Prostate gland (tissue), 2 donors: ENCODE measurements at places on chromosomes 12 and 14. TPM values are rescaled to one million over a fixed set of nuclear protein-coding genes. Genes with fewer than 3 reads are reported as not detected.

BDKRB1 gene
- total RNA-seq, result not detected

TC2N gene
- 75.8 TPM for total RNA-seq

EDDM3A gene
- total RNA-seq, result not detected

SDR9C7 gene
- not detected for total RNA-seq

SLC39A5 gene
- not detected for total RNA-seq

DNA sequence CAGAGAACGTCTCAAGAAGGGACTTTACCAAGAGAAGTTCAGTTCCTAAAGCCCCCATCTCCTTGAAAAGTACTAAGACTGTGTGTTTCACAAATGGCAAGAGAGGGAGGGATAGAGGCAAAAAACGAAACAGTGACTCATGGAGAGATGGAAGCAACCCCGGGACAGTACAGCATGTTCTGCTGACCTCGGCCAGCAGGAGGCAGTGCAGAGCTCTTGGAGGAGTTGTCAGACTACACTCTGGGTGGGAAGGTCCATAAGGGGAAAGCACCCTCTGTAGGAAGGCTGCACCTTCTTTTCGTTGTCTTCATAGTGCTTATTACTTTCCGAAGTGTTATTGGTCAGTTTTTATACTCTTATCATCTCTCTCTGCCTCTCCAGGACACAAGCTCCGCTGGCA lies 525.2 kb upstream of the CCDC196 start:
- H3K4me1 ChIP-seq, result peaks cover 5% of the 10 kb centered on the region
- H3K36me3 ChIP-seq, result no peaks in the 10 kb centered on the region
- H3K27ac ChIP-seq, result no peak overlapping the region
- H3K27me3 ChIP-seq, result peaks cover 2% of the 10 kb centered on the region
- H3K4me3 ChIP-seq, result no peak overlapping the region

GRCh38 chr14:39109893-39110715 lies 4.0 kb upstream of the GEMIN2 start:
- no peaks in the 10 kb centered on the region for H3K4me1 ChIP-seq
- H3K27ac ChIP-seq, result no peak overlapping the region
- H3K27me3 ChIP-seq, result no peaks in the 10 kb centered on the region
- H3K36me3 ChIP-seq, result no peaks in the 10 kb centered on the region
- no peak for DNase-seq

DNA sequence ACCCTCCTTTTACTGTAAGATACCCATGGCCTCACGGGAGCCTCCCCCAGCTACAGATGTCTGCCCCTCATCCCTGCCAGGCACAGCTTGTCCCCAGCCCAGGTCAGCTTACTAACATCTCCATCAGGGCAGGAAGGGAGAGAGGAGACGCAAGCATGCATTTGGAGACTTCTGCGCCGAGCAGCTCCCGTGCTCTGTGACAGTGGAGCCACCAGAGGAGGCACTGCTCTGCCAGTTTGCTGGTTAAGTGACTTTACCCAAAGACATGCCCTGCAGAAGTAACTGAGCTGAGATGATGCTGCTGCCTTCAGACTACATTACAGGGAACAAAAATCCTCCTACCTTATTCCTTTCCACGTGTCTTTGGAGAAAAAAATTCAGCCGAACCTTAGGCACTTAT lies 133.4 kb downstream of the ESRRB start:
- H3K4me3 ChIP-seq, result no peak overlapping the region
- H3K4me1 ChIP-seq, result no peaks in the 10 kb centered on the region
- no peak overlapping the region for H3K27ac ChIP-seq
- no peak for DNase-seq

DNA sequence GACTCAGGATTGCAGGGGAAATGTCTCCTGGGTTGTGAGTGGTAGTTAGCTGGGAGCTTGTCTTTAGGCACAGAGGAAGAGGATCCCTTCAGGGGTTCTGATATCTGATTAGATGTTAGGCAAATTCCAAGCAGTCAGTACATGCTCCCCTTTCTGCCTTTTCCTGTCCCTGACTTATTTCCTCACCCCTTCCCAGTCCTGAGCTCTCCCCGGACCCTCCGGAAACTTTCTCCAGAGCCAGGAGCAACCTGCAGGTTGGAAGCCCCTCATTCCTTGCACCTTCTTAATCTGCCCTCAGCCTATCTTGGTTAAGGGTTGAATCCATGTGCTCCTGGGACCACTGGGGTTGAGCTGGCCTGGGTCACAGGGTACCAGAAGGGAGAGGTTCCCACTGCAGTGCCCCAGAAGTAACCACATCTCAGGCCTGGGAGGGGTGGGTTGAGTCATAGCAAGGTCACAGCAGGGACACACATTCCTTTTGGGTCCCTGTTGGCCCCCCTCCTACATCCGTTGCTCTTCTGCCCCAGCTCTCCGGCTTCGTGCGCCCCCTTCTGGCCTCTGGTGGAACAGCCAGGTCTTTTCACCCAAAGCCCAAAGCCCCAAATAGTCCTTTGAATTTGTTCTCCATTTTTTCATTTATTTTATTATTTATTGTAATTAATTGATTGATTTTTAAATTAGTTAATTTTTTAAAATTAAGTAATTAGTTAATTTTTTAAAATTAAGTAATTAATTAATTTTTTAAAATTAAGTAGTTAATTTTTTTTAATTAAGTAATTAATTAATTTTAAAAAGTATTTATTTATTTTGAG lies 1.8 kb downstream of the IGFBP6 start:
- peak; percentile 86 for DNase-seq
- H3K4me3 ChIP-seq, result peak overlapping the region; percentile 12

- H3K27ac ChIP-seq, result no peak overlapping the region
- peaks cover 3% of the 10 kb centered on the region for H3K4me1 ChIP-seq
- no peak overlapping the region for H3K4me3 ChIP-seq
- H3K27me3 ChIP-seq, result no peaks in the 10 kb centered on the region
Observed at GRCh38 chr12:110444455-110444854, 5.7 kb downstream of the ARPC3 start.

GRCh38 chr12:30926243-30927221 lies at the start of gene TSPAN11:
TSPAN11 (plus strand) TSS chr12:30926748; CDS start chr12:30953992, 27,244 bp downstream.
- H3K27me3 ChIP-seq, result no peaks in the 10 kb centered on the region
- H3K27ac ChIP-seq, result peak within 1 kb of the TSS; percentile 17
- H3K4me1 ChIP-seq, result no peaks in the 10 kb centered on the region

- no peak for DNase-seq
- no peaks in the 10 kb centered on the region for H3K27me3 ChIP-seq
Observed at GRCh38 chr12:95074766-95075165, 1.3 kb upstream of the NR2C1 start.

- H3K4me1 ChIP-seq, result no peaks in the 10 kb centered on the region
- H3K27ac ChIP-seq, result no peak overlapping the region
- H3K27me3 ChIP-seq, result no peaks in the 10 kb centered on the region
Observed at GRCh38 chr14:32339188-32339587, 10.1 kb downstream of the AKAP6 start.

DNA sequence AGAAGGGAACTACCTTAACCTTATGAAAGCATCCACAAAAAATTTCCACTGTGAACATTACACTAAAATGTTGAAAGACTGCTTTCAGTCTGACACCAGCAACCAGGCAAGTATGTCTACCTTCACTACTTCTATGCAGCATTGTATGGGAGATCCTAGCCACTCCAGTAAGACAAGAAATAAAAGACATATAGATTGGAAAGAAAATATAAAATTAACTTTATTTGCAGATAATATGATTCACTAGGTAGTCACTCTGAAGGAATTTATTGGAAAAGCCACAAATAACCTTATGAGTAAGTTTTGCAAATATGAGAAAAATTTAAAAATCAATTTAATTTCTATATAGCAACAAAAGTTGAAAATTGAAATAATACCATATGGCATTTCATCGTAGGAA lies 172.0 kb downstream of the RERGL start:
- H3K27me3 ChIP-seq, result no peaks in the 10 kb centered on the region
- H3K36me3 ChIP-seq, result no peaks in the 10 kb centered on the region
- no peak overlapping the region for H3K4me3 ChIP-seq
- H3K27ac ChIP-seq, result no peak overlapping the region
- no peak for DNase-seq

- peaks cover 11% of the 10 kb centered on the region for H3K4me1 ChIP-seq
- no peak overlapping the region for H3K4me3 ChIP-seq
- H3K27me3 ChIP-seq, result no peaks in the 10 kb centered on the region
- no peak for DNase-seq
Observed at GRCh38 chr14:26412421-26412820, 185.4 kb downstream of the NOVA1 start.

DNA sequence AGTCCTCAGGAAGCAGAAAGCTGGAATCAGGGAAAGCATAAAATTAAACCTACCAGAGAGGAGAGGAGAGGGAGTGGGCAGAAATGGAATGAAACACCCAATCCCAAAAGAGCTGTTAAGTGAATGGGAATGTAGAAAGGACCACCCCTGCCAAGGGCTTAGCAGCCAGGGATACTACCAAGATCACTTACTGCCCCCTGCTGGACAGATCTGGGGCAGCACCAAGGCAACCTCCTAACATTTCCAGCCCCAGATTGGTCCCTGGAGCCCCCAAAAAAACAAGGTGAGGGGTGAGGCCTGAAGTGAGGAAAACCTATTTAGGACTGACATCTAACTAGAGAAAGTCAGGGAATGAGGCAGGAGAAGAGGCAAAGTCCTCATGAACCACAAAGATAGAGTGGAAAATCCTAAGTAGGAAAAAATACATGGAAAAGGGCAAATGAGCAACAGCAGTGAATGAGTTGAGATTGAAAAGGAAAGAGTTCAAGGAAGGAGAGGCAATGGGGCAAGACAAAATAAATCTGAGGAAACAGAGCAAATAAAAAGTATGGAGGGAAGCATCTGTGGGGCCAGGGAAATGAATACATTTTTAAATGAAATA lies 11.2 kb upstream of the FKBP11 start:
- no peak overlapping the region for H3K4me3 ChIP-seq
- peak; percentile 43 for DNase-seq
- H3K36me3 ChIP-seq, result peaks cover 7% of the 10 kb centered on the region
- H3K4me1 ChIP-seq, result no peaks in the 10 kb centered on the region
- H3K27ac ChIP-seq, result no peak overlapping the region

DNA sequence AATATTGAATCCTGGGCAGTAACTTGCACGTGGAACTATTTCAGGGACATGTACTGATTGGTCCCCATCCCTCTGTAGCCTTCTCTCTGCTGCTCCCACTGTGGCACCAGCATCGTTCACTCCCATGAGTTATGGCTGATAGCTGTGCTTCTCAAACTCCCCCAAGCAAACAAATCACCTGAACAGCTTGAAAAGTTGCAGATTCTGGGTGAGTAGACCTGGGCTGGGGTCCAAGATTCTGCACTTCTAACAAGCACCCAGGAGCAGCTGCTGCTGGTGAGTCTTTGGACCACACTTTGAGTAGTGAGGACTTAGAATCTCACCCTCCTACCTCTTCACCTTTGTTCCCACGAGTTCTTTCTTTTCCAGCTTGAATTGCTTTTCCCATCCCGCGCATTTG lies 49.4 kb upstream of the ZFP36L1 start:
- no peak for DNase-seq
- no peak overlapping the region for H3K4me3 ChIP-seq
- no peak overlapping the region for H3K27ac ChIP-seq
- no peaks in the 10 kb centered on the region for H3K4me1 ChIP-seq
- H3K36me3 ChIP-seq, result no peaks in the 10 kb centered on the region

DNA sequence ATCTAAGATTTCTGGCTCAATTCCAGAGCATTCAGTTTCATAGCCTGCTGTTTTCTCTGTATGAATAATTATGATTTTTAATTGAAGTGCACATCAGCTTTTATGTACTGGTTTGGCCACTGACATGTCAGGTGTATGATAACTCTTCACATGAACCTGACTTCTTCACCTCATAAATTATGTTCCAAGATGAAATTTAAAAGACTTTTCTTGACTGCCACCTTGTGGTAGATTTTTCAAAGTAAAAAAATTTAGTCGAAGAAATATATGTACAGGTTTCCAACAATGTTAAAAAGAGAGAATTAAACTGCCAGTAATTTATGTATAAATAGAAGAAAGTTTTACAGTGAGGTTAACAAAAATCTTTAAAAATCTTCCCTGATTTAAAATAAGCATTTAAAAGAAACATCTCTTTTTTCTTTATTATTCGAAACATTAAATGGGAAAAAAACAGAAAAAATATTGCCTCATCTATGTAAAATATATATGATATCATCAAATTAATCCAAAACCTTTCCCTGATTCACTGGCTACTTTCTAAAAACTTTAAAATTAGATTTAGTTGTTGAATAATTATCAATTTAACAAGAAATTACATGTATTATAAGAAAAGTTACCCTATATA lies 124.9 kb upstream of the ATXN7L3B start:
- DNase-seq, result no peak
- no peak overlapping the region for H3K4me3 ChIP-seq
- no peaks in the 10 kb centered on the region for H3K4me1 ChIP-seq
- no peaks in the 10 kb centered on the region for H3K27me3 ChIP-seq
- H3K36me3 ChIP-seq, result no peaks in the 10 kb centered on the region

DNA sequence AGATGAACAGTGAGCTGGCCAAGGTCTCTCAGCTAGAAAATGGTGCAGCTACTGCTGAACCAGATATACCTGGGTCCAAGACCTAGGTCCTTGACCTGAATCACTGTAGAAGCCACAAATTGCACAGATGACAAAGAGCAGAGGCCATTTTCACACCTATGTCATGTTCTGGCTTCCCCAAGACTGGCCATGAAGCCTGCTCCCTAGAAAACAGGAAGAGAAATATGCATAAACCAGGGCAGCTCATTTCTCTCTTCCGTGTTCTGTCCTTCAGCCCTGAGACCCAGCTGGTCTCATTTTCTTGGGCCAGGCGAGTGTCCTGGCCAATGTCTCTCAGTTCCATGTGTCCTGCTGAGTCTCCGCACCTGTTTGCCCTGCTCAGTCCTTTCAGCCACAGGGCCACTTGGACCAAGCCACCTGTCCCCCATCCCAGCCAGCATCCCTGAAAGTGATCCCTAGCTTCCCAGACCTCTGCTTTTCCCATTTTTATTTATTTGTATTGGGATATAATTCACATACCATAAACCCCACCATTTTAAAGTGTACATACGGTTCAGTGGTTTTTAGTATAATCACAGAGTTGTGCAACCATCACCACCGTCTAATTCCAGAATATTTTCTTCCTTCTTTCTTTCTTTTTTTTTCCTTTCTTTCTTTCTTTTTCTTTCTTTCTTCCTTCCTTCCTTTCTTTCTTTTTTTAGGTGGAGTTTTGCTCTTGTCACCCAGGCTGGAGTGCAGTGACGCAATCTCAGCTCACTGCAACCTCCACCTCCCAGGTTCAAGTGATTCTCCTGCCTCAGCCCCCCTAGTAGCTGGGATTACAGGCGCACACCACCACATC lies 27.0 kb downstream of the P2RX7 start:
- H3K36me3 ChIP-seq, result no peaks in the 10 kb centered on the region
- H3K27ac ChIP-seq, result no peak overlapping the region
- H3K4me3 ChIP-seq, result no peak overlapping the region
- no peaks in the 10 kb centered on the region for H3K27me3 ChIP-seq
- no peak for DNase-seq

GRCh38 chr14:30587141-30587540 lies 28.2 kb downstream of the G2E3 start:
- no peaks in the 10 kb centered on the region for H3K36me3 ChIP-seq
- H3K27me3 ChIP-seq, result no peaks in the 10 kb centered on the region

DNA sequence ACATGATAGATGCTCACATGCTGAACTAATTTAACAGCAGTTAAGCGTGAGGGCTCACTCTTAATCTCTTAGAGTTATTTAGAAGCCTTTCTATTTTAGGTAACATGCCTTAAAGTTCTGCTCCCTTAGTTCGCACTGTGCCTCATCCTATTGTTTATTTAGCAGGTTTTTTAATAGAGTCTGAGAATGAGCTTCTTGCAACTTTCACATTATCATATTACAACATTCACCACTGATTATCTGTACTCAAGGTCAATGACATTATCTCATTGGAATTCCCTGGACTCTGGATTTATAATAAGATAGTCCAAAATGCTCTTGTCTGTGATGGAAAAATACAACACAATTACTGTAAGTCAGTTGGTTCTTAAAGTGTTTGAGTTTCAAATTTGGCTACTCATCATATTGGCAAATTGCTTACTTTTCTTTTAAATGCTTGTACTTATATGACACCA lies 183.6 kb upstream of the SLC38A2 start:
- H3K27me3 ChIP-seq, result no peaks in the 10 kb centered on the region
- no peaks in the 10 kb centered on the region for H3K36me3 ChIP-seq
- no peaks in the 10 kb centered on the region for H3K4me1 ChIP-seq
- H3K4me3 ChIP-seq, result no peak overlapping the region
